ENCODE measurements at places on chromosomes 4 and X.
A peak's percentile ranks its signal among the peaks of the same experiment; 100 is the strongest.

DNA sequence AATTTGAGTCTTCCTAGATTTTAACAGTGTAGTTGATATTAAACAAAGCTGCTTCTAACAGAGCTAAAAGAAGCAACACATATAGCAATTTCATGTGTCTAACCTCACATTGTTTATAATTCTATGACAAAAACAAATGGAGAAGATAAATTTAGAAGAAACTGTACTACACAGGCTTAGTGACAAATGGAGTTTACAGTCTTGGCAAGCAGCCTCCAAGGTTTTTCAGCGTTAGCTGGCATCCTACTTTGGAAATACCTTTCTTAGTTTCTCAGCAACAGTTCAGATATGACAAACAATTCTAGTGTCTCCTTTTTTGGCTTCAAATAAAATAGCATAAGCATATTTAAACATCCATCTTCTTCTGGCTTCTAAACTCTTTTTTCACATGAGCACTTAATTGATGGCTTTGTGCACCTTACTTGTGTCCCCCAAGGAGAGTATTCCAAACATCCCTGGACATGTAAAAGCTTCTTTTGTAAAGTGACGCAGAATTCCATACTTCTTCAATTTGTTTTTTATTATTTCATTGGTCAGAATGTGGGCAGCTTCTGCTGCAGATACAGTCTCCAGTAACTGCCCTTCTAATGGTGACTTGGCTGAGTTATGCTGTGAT is 249.8 kb downstream of the ANTXR2 start:
- H3K4me1 ChIP-seq = no peaks in the 10 kb centered on the region
- H3K36me3 ChIP-seq = no peaks in the 10 kb centered on the region
- H3K27ac ChIP-seq = peak overlapping the region; percentile 43

DNA sequence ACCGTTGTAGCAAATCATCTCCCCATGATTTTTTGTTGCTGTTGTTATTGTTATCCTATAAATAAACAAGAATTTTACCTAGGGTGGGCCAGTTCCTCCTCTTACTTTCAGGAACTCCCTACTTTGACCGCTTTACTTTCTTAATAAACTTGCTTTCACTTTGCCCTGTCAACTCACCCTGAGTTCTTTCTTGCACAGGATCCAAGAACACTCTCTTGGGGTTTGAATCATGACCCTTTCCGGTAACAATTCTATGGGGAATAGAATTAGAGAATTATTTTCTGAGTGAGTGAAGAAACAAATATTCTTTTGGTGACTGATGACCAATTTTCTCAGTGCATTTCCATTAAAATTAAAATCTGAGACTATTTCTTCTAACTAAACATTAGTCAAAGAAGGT is 584.0 kb upstream of the TENM3 start:
- no peak for DNase-seq
- H3K4me3 ChIP-seq = no peak overlapping the region
- no peak overlapping the region for H3K27ac ChIP-seq
- H3K36me3 ChIP-seq = no peaks in the 10 kb centered on the region
- peaks cover 9% of the 10 kb centered on the region for H3K27me3 ChIP-seq

DNA sequence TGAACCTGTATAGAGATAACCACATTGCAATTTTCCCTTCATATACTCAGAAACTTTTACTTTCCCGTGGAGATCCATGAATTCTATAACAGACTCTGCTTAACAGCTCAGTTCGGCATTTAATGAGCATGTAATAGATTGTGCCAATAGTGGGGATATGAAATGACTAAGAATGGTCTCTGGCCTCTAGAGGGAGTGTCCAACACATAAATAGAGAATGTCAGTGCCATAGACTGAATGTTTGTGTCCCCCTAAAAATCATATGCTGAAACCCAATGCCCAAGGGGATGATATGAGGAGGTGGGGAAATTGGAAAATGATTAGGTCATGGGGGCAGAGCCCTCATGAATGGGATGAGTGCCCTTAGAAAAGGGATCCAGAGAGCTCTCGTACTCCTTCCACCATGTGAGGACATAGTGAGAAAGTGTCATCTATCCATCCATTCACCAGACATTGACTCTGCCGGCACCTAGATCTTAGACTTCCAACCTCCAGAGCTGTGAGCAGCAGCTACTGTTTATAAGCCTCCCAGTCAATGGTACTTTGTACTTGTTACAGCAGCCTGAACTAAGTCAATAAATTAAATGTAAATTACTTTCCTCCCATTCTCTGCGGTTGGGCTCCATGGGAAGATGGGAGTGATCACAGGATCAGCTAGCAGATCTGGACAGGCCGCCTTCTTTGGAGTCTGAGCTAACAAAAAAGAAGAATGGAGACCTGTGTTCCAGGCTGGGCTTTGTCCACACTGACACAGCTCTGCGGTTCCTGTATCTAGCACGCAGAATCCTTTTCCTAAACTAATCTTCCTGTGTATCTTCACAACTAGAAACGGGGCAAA is 28.1 kb upstream of the HPSE start:
- H3K27me3 ChIP-seq = peaks cover 5% of the 10 kb centered on the region
- H3K27ac ChIP-seq = no peak overlapping the region
- DNase-seq = peak; percentile 43
- H3K4me1 ChIP-seq = peaks cover 17% of the 10 kb centered on the region

DNA sequence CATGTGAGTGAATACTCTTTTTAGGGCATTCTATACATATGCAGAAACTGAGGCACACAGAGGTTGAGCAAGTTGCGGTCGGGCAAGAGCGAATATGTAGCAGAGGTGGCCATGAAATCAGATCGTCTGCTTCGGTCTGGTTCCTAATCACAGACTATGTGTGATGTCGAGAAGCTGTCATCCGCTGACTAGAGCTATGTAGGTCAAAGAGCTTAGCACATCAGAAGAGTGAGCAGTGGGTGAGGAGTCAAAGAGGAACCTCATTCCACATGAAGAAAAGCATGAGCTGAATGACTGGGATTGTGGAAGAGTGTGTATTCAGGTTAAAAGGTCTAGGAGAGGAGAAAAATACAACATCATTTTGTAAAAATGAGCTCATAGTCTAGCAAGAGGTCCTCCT is 19.0 kb downstream of the GAB3 start:
- H3K4me3 ChIP-seq = no peak overlapping the region
- H3K4me1 ChIP-seq = peaks cover 95% of the 10 kb centered on the region
- H3K27ac ChIP-seq = no peak overlapping the region
- no peaks in the 10 kb centered on the region for H3K36me3 ChIP-seq

GRCh38 chr4:15799701-15800100 is 21.6 kb downstream of the CD38 start:
- no peaks in the 10 kb centered on the region for H3K4me1 ChIP-seq
- no peaks in the 10 kb centered on the region for H3K36me3 ChIP-seq
- DNase-seq = no peak
- H3K27me3 ChIP-seq = peaks cover 31% of the 10 kb centered on the region
- no peak overlapping the region for H3K27ac ChIP-seq

- peaks cover 69% of the 10 kb centered on the region for H3K4me1 ChIP-seq
- peak overlapping the region; percentile 99 for H3K27ac ChIP-seq
- H3K27me3 ChIP-seq = no peaks in the 10 kb centered on the region
- DNase-seq = peak; percentile 73
- H3K4me3 ChIP-seq = peak overlapping the region; percentile 66
Observed at GRCh38 chr4:5638976-5639375, 69.4 kb downstream of the EVC2 start.

- peak overlapping the region; percentile 9 for H3K4me3 ChIP-seq
- no peak overlapping the region for H3K27ac ChIP-seq
- H3K4me1 ChIP-seq = peaks cover 38% of the 10 kb centered on the region
- no peaks in the 10 kb centered on the region for H3K27me3 ChIP-seq
- DNase-seq = no peak
- peaks cover 5% of the 10 kb centered on the region for H3K36me3 ChIP-seq
Observed at GRCh38 chr4:106495476-106495875, 126.9 kb upstream of the GIMD1 start.

DNA sequence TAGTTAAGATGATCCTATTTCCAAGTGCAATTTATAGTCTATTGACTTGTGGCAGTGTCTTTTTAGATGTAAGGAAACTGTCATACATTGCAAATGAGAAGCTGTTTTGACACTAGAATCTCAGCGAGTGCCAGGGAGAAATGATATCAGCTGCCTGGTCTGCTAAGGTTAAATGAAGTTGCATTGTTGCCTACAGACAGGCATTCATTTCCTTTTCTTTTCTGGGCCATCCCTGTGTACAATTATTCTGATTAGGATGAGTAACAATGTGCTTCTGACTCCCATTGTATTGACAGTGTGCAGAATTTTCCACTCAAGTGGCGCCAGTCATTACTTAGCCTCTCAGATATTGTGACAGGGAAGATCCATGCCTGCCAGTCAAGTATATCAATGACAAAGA is 231.2 kb downstream of the GPAT3 start:
- H3K27ac ChIP-seq = no peak overlapping the region
- peaks cover 5% of the 10 kb centered on the region for H3K27me3 ChIP-seq
- H3K4me3 ChIP-seq = no peak overlapping the region
- no peak for DNase-seq

DNA sequence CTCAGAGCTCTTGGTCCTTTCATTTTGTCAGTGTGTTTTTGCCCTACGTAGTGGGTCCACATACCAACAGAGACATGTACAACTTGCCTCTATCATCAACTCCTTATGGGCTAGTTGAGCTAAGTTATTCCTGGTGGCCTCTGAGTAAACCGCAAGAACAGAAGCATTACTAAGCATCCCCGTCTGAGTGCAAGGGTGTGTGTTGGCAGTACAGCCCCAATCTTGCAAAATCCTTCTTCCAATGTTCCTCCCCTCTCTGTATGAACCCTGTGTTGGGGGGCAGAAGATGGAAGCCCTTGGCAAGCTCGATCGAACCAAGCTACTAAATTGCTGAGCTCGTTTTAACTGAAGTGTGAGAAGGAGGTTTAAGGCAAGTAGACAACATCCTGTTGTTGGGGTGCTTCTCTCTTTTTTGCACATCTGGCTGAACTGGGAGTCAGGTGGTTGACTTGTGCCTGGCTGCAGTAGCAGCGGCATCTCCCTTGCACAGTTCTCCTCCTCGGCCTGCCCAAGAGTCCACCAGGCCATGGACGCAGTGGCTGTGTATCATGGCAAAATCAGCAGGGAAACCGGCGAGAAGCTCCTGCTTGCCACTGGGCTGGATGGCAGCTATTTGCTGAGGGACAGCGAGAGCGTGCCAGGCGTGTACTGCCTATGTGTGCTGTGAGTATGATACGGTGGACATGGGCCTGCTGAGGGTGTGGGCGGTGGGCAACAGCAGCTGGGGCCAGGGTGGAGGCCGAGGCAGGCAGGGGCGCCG is at the start of gene SH2D1A:
Gene SH2D1A (plus strand): TSS at position 447 of the 760 bp plus-strand sequence. CDS start 80 bp downstream, at position 527.
- H3K36me3 ChIP-seq = no peaks in the 10 kb centered on the region
- DNase-seq = no peak
- H3K27ac ChIP-seq = no peak within 1 kb of the TSS
- no peaks in the 10 kb centered on the region for H3K4me1 ChIP-seq

DNA sequence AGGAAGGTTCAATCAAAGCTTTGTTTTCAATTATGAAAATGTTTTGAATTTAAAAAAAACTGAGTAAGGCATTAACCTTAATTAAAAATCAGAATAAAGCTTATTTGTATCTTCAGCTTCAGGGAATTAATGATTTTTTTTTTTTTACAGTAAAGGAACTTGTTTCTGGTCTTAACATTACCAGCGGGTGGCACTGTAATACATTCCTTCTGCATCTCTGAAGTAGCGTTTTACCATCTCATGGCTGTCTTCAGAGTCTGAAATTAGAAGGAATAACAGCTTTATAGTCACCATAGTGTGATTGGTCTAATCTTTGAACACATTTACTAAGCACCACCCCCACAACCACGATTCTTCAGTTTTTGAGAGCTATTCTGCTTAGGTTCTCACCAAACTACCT is 102.6 kb downstream of the IL1RAPL2 start:
- no peaks in the 10 kb centered on the region for H3K27me3 ChIP-seq
- no peak for DNase-seq
- H3K4me1 ChIP-seq = no peaks in the 10 kb centered on the region
- H3K27ac ChIP-seq = no peak overlapping the region
- H3K36me3 ChIP-seq = no peaks in the 10 kb centered on the region

GRCh38 chrX:53421772-53422085 is 725 bp downstream of the SMC1A start:
- peaks cover 5% of the 10 kb centered on the region for H3K36me3 ChIP-seq
- H3K27ac ChIP-seq = peak overlapping the region; percentile 94
- H3K4me1 ChIP-seq = peaks cover 32% of the 10 kb centered on the region
- peaks cover 3% of the 10 kb centered on the region for H3K27me3 ChIP-seq

- H3K27me3 ChIP-seq = no peaks in the 10 kb centered on the region
- no peaks in the 10 kb centered on the region for H3K36me3 ChIP-seq
- H3K27ac ChIP-seq = peak overlapping the region; percentile 79
Observed at GRCh38 chr4:139253713-139254112, 26.3 kb downstream of the MGARP start.

DNA sequence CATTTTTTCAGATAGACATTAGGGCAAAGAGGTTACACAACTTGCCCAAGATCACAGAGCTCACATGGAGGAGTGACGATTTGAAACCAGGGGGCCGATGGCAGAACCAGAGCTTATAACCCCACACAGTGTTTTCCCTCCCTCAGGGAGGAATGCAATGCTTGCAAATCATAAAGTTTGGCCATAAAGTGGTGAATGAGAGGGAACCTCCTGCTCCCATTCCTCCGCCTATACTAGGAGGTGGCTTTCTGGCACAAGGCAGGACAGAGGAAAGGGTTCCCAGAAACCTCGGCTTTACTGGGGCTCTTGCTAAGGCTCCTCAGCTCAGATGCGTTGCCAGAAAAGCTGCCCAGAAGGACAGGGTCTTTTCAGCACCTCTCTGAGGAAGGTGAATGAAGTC is 19.3 kb downstream of the TMEM154 start:
- peaks cover 14% of the 10 kb centered on the region for H3K27me3 ChIP-seq
- peaks cover 18% of the 10 kb centered on the region for H3K36me3 ChIP-seq
- no peak overlapping the region for H3K4me3 ChIP-seq

DNA sequence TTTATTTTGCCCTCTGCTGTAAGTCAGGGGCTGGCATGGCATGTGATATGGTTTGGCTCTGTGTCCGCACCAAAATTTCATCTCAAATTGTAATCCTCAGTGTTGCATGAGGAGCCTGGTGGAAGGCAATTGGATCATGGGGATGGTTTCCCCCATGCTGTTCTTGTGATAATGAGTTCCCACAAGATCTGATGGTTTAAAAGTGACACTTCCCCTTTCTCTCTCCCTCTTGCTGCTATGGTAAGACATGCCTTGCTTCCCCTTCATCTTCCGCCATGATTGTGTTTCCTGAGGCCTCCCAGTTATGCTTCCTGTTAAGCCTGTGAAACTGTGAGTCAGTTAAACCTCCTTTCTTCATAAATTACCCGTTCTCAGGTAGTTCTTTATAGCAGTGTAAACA is 72.0 kb upstream of the MSX1 start:
- peaks cover 12% of the 10 kb centered on the region for H3K36me3 ChIP-seq
- peaks cover 19% of the 10 kb centered on the region for H3K4me1 ChIP-seq
- H3K4me3 ChIP-seq = no peak overlapping the region
- no peak for DNase-seq
- no peak overlapping the region for H3K27ac ChIP-seq
- peaks cover 17% of the 10 kb centered on the region for H3K27me3 ChIP-seq

- DNase-seq = no peak
- H3K4me3 ChIP-seq = no peak overlapping the region
- H3K27ac ChIP-seq = no peak overlapping the region
- H3K27me3 ChIP-seq = peaks cover 1% of the 10 kb centered on the region
- H3K4me1 ChIP-seq = no peaks in the 10 kb centered on the region
Observed at GRCh38 chr4:179894066-179894778, 2349.0 kb upstream of the TENM3 start.

GRCh38 chr4:74410272-74410671 is 34.7 kb upstream of the AREG start:
- H3K27me3 ChIP-seq = no peaks in the 10 kb centered on the region
- no peak overlapping the region for H3K4me3 ChIP-seq
- H3K36me3 ChIP-seq = no peaks in the 10 kb centered on the region
- H3K4me1 ChIP-seq = peaks cover 33% of the 10 kb centered on the region
- peak; percentile 24 for DNase-seq
